ENCODE measurements at places on chromosomes 3 and 15.

- no peak for DNase-seq
These were observed 220.0 kb downstream of the FAM43A start for GRCh38 chr3:194905696-194906095.

DNA sequence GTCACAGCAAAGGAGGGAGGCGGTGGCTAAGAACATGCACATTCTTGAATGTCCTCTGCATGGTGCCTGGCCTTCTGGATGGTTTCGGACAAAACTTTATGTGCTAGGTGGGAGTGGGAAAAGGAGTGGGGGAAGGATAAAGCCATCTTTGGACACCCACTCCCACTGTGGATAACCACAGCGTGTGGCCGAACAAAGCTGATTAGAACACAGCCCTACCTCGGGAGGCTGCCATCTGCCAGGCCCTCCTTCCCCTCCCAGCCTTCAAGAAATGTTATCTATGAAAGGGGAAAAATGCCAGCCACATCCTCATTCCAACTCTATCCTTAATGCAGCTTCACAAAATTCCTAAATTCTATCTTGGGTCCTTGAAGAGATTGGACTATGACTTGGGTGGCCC, 18.8 kb downstream of the AMOTL2 start:
- DNase-seq, result no peak

DNA sequence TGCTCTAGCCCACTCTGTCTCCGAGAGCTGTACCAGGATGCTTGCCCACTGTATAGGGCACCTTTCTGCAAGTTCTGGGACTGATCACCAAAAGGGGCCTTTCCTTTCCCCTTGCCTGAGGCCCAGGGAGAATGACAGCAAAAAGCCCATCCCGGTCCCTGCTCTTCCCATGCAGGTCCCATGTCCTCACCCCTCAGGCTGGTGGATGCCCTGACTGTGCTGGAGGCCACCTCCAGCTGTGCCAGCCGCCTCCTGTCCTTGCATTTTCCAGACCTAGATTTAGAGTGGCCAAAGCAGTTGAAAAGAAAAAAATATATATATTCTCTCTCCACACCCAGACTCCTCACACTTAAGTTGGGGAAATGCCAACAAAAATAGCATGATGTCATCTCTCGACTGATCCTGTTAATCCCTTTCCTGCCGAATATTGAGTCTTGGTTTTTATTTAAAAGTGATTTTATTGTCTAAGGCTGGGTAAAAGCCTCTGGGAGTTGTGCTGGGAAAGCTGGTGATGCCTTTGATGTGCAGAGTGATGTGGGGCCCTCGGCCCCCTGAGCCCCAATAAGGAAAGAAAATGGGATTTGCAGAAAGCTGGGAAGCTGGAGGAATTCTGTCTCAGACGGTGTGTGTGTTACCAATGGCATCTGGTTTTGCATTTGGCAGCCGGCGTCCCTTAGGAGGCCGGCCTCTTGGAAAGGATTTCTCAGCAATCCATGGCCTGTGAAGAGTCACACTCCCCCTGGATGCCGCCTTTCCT, 29.3 kb upstream of the TPM1 start:
- DNase-seq, result no peak

DNA sequence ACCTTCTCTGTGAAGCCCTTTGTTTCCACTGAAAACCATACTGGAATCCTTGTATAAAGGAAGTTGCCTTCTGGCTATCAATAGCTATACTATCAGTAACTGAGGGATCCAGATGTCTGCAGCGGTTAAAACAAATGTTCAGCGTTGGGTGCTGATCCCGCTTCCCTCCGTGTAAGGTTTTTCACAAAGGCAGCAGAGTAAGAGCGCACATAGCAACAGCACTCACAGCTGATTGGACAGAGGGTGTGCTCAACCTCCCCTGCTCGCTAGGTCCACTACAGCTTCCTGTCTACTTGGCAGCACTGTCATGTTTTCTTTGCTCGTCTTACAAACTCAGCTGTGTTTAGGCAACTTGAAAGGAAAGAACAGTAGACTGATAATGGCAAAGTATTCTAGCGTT, 27.3 kb downstream of the ATOSA start:
- no peak for DNase-seq

- no peak for DNase-seq
These were observed 6.6 kb downstream of the MFGE8 start for GRCh38 chr15:88906551-88906950.

GRCh38 chr3:11530153-11530721, 113.5 kb downstream of the VGLL4 start:
- no peak for DNase-seq

- DNase-seq, result no peak
These were observed 8.2 kb upstream of the GANC start for GRCh38 chr15:42264795-42265194.

DNA sequence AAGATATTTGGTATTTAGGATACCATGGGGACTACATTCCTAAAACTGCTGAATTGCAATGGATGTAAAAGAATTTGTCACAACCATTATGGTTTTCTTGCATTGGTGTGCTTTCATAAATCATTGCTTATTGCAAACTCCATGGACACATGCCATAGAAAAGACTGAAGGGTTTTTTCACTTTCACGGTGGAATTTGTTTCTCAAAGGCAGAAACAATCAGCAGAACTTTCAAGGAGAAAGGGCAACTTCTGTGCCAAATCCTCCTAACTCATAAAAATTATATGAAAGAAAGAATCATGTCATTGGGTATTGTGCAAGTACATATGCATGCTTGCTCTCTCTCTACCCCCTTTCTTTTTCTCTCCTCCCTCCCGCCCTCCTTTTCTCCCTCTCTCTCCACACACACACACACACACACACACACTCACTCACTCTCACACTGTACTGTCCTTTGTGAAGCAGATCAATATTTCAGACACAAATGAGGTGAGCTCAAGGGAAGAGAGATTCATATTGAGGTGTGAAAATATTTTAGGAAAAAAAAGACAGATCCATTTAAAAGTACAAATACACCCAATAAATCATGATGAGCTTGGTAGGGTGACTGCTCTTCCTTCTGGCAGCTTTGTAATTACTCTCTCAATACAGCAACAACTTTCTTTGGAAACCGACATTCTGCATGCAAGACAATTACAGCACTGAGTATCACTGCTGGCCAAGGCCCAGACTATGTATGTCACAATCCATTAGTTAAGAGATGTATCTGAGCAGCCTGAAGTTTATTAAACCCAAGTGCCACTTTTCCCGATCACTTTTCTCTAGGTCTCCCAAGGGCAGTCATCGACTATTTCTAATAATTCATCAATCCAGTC, 492.6 kb downstream of the TUSC7 start:
- DNase-seq, result no peak

DNA sequence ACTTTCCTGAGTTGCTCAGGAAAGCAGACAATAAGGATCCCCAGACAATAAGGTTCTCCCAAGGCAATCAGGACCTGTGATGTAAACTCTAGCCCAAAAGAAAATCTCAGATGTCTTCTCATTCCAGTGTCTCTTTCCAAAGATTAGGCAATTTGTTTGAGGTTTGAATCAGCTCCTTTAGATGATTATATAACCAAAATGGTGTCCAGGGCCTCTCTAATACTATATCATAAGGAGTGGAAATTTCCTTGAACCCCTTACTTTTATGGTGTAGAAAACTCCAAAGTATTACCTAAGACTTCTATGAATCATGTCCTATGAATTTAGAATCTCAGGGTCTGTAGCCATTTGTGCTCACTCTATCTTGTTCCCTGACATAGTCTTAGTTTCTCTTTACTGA, 65.9 kb downstream of the GPR176 start:
- no peak for DNase-seq

- DNase-seq, result no peak
These were observed 133.4 kb downstream of the CHST2 start for GRCh38 chr3:143252931-143253330.
